ENCODE measurements at places on chromosomes 3 and 15.

GRCh38 chr15:96162322-96162721, 168.2 kb upstream of the NR2F2 start:
- DNase-seq, result no peak

DNA sequence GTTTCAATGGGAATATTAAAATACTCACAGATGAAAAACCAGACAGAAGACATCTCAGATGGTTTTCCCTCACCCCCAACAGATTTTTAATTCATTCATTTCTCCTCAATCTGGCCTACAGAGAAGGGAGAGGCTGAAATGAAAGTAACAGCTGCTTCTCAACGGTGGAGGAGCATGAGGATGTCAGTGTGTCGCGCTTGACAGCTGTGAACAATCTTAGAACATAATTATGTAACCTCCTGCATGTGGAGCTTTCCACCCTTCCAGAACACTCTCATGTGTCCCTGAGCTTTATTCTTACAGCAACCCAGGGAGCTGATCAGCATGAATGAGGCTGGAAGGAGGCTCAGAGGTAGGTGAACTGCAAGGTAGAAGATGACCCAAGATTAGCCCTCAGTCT, 52.7 kb downstream of the MB21D2 start:
- DNase-seq, result no peak

DNA sequence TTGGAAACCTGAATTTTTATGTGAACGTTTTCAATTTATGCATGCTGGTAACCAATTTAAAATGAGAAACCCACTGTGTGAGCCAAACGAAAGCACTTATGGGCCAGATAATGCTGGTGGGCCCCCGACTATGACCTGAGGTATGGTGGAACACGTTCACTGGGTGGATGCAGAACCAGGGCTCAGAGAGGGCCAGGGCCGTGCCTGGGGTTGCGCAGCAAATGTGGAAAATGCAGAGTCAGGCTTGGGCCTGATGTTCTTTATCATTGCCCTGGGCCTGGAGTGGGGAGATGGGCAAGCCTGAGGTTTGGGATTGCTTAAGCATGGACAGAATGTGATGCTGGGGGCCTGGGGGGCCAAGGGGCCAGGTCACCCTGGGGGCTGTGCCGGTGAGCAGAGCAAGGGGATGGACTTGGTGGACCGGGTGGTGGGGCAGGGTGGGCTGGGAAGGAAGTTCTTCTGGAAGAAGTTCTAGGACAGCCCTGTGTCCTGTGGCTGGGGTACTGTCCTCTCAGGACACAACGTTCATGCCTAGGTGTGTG, 17.9 kb downstream of the FBLN2 start:
- DNase-seq, result no peak

- DNase-seq, result no peak
Observed at GRCh38 chr3:54339608-54340007, 217.3 kb downstream of the CACNA2D3 start.

DNA sequence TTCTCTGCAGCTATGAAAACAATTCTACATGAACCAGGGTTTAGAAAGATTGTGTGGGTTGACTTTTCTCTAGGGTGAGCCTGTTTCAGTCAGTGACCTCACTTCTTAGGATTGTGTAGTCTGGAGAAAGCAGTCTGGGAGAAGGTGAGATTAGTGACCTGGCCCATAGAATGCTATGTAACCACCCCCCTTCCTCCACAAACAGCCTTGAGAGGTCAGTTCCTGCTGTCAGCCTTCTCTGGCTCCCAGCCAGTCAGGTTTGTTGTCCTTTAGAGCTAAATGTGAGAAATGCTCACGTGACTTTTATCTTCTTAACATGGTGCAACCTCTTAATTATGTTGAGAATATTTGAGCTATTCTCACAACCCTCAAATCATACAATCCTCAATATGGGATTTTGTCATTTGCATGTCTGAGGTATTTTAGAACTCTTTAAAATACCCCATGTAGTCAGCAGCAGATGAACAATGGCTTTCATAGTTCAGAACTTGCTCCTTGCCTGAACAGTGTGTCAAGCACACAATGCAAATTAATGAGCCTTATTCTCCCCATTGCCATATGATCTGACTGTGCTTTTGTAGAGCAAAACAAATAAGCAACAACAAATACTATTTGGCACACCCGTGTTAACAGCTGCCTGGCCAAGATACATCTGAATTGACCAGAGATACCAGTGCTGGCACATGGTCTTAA, 311.6 kb downstream of the CNTN6 start:
- no peak for DNase-seq

DNA sequence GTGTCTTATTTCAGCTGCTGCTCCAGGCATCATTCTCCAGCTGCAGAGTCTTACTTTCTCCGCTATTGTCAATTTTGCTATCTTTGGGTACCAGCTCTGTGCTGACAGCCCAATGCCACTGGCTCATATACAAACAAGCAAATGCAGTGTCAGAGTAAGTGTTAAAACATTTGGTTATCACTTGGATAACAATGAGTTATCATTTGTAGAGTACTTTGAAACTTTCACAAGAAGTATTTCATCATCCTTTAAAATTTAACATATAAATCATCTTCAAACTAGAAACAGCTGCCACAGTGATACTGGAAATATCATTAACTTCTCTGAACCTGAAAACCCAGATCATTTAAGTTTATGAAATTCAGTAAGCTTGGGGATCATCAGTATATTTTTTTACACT, 13.8 kb downstream of the TSPAN3 start:
- DNase-seq, result no peak

DNA sequence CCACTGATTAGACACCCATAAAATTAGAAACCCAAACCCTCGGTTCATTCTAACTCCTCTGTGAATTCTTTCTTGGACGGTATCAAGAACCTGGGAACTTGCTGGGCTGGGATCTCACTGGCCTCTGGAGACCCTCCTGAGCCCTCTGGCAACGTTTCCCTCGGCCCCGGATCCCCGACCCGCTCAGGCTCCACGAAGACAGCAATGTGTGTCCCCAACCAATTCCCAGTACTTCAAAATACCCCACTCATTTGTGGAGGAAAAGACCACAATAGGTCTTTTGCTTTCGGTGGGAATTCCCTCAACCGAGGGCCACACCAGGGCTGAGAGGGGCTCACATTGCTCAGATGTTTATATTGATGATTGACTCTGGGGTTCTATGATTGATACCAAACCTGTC, 117.9 kb upstream of the PRR20G start:
- no peak for DNase-seq

DNA sequence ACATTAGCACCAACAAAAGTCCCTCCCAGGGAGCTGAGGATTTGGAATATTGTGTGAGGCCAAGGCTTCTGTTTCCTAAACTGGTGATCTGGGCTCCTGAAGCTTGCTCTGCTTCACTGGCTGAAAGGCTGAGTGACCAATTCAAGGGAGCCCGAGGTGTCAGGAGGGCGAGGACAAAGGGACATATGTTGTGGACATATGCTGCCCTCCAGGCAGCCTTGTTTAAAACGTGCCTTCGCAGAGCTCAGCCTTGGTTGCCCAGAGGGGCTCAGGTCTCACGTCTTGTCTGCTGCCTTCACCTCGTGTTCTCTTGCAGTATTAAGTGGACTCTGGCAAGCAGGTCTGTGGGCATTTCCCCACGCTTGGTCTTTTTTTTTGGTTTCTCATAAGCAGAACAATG, 7.0 kb downstream of the SLCO3A1 start:
- no peak for DNase-seq

DNA sequence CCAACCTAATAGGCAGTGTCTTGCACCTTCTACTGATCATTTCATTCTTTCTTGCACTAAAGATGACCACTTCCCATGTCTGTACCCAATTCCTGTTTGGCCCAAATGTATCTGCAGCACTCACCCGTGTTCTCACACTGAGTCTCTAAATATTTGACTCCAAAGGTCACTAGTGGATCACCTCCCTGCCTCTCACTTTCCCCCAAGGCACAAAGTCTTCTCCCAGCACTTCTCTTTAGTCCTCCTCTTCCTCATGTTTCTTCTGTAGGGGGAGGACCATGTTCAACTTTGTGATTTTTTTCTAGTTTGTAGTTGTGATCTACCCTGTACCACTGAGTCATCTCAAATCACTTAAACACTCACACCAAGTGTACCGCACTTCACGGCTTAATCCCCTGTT, 13.9 kb downstream of the NR1I2 start:
- no peak for DNase-seq

GRCh38 chr3:111692593-111693552, 97.7 kb upstream of the ZBED2 start:
- no peak for DNase-seq

DNA sequence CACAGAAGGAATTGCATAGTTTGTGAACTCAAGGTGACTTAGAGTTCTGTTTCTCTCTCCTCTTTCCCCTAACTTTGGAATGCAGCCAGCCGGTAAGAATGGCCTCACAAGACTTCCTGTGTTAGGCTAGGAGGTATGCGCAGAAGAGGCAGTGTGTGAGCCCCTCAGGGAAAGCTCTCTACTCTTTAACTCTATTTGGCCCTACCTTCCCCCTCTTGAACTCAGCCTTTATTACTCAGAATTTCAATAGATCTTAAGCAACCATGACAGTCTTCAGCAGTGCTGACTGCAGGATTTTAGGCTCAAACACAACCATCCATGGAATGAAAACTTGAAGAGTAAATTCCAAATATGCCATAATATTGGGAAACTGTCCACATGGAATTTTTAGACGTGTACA, 209.5 kb downstream of the DTWD1 start:
- DNase-seq, result no peak

DNA sequence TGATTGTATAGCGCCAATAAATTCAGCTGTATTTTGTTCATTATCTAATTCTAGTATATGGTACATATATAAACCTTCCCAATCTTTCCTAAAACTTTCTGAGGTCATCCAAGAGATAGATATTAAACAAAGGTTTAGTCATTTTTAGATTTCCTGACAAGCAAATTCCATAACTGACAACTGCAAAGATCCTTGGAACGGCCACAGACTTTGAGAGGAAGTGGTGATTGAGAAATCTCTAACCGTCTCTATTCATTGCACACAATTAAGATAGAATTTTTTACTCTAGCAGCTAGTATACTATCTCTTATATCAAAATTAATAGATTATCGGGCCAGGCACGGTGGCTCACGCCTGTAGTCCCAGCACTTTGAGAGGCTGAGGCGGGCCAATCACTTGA, 4.7 kb downstream of the CSNK1G1 start:
- DNase-seq, result no peak

- no peak for DNase-seq
Observed at GRCh38 chr15:67997996-67998395, 56.1 kb upstream of the PIAS1 start.

DNA sequence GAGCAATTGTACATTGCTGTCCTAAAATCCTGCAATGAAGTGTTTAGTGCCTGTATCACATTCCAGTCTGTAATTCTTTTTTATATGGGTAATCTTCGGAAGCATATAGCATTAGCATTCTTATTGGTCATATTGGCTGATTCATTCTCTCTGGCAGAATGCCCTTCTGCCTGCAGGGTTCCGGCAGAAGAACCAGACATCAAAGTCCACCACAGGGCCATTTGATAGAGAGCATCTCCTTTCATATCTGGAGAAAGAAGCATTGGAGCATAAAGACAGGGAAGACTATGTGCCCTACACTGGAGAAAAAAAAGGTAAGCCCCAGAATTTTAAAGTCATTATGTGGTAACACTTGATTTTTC, 39.6 kb downstream of the TMOD3 start:
- no peak for DNase-seq

- no peak for DNase-seq
Observed at GRCh38 chr3:188158731-188159310, 4.9 kb downstream of the LPP start.

DNA sequence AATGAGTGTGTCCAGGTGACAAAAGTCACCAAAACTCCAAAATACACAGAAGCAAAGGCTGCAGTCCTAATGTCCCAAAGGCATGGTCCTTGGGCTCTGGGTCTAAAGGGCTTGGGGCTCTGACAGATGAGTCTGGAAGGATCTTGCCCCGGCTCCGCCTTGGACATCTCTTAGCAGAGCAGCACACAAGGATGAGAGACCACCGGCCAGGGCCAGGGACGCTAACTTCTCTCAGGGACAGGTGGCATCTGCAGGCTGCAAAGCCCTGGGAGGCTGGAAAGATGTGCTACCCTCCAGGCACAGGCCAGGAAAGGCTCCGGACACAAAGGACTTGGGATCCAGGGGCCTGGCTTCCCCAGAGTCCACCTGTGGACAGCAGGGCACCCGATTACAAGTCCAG, 14.1 kb upstream of the SHISA5 start:
- DNase-seq, result no peak

GRCh38 chr3:162122405-162122804, 625.8 kb downstream of the OTOL1 start:
- DNase-seq, result no peak

DNA sequence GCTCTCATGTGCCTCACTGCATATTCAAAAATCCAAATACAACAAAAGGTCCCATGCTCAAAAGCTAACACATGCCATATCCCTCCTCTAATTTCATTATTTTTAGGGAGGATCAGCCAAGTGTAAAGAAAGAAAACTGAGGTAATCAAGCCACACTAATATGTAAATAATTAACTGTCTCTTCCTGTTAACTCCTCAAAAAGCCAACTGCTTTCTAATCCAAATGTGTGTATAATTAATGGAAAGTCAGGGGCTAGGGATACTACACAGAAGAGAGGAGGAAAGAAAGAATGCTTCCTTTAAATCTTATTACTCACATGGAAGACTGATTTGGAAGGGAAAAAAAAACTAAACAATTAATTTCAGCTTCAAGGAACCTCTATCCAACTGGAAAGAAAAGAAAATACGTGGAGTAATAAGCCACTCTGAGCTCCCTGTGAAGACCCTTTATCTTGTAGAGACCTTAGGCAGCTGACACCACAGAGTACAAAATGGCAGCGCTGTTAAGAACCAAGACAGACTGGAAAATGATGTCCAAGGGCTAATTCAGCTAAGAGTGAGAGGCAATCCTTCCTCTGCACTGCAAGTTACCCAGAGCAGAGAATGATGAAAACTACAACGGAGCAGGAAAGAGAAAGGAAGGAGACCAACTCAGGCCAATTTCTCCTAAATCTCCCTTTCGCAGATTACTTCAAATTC, 56.8 kb downstream of the ZNF148 start:
- DNase-seq, result peak; percentile 8

DNA sequence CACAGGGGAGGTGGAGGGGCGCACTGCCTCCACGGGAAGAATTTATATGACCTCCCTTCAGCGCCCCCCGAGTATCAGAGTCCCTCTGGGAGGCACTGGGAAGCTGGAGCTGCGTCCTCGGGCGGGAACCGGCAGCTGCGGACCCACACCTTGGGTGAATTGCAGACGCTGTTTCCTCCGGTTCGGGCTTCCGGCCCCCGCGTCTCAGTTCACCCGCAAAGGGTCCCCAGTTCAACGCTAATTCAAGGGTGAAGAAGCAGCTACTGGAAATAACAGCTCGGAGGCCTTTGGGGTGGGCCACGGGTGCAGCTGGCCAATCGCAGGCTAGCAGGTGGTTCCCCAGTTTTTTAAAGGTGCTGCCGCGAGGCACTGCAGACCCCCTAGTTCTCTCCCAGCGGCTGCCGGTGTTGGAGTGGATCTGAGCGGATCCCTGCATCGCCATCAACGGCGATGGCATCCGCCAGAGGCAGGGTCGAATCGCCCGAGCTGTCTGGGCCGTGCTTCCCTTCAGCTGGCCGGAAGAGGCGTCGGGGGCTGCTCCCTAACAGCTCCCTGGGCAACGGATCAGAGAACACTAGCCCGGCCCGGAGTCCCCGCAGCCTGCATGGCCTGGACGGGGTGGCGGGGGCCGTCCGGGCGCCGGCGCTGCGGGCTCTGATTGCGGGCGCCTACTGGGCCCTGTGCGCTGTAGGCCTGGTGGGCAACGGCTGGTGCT, 19.4 kb upstream of the ADAMTS7 start:
- DNase-seq, result no peak

Data from NCI-H187 (cell line).